ENCODE measurements at places on chromosomes 5 and 9. TPM values are rescaled to one million over a fixed set of nuclear protein-coding genes. Genes with fewer than 3 reads are reported as not detected.

The MPDZ gene
- 46.6 TPM for polyA plus RNA-seq

The SIT1 gene
- 0.40 TPM for polyA plus RNA-seq

The OR1Q1 gene
- not detected for polyA plus RNA-seq

The TMC1 gene
- 0.26 TPM for polyA plus RNA-seq

The ISL1 gene
- polyA plus RNA-seq = 0.47 TPM

The PTGS1 gene
- 5.6 TPM for polyA plus RNA-seq

The SOWAHA gene
- polyA plus RNA-seq = 5.1 TPM

The PCDHGA7 gene
- polyA plus RNA-seq = 2.8 TPM

The CLINT1 gene
- 134 TPM for polyA plus RNA-seq

The BAAT gene
- 0.39 TPM for polyA plus RNA-seq

The OR1J2 gene
- not detected for polyA plus RNA-seq

The ZSWIM6 gene
- 30.3 TPM for polyA plus RNA-seq

The IGFBPL1 gene
- polyA plus RNA-seq = 1.6 TPM

The CAVIN4 gene
- 2.8 TPM for polyA plus RNA-seq

The SLC6A3 gene
- 0.41 TPM for polyA plus RNA-seq

Data from right renal pelvis (tissue), 4 donors.